ENCODE measurements at places on chromosomes 2 and 18.

DNA sequence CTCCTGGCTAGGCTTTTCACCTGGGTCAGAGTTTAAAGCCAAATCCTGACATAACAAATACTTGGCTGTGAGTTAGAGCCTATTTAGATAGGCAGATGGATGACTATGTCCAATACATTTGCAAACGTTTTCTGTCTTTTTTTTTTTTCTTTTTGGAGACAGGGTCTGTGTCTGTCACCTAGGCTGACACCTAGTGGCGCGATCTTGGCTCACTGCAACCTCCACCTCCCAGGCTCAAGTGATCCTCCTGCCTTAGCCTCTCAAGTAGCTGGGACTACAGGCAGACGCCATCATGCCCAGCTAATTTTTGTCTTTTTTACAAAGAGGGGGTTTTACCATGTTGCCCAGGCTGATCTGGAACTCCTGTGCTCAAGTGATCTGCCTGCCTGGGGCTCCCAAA, 124.8 kb downstream of the DYM start:
- no peak for DNase-seq

- DNase-seq = no peak
These were observed 89.3 kb upstream of the SMAD2 start for GRCh38 chr18:48019557-48020325.

DNA sequence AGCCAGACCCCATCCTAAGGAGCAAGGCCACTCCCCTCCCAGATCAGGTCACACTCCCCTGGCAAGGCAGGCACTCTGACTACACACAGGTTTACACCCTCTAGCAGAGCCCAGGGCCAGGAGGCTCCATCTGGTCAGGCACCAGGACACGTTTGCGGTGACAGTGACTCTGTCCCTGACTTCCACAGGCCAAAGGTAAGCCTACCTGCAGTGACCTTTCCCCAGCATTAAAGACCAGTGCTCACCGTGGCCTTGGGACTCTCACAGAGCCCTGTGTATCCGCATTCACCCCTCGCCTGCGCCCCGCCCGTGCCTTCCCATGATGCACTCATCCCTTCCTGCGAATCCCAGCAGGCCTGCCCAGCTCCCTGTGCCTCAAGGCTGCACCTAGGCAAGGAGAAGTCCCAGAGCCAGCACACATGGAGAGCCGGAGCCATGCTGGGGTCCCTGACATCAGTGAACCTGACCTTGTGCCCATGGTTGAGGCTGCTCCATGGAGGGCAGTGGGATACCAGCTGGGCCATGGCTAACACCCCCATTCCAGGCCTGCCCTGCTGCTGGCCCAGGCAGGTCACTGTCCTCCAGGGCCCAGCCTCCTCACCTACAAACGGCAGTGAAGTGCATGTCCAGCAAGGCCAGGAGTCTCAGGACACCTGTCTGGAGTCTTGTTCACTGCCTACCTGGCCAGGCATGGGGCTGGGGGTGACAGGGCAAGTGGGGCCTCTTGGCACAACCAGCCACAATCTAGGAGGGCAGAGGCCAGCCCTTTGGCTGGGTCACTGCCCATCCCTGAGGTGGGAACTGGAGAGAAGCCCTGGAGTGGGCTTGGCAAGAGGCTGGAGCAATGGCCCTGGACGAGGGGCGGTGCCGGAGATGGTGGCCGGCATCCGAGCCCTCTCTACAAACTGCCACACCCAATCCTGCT, 3.0 kb downstream of the NEURL3 start:
- DNase-seq = no peak

DNA sequence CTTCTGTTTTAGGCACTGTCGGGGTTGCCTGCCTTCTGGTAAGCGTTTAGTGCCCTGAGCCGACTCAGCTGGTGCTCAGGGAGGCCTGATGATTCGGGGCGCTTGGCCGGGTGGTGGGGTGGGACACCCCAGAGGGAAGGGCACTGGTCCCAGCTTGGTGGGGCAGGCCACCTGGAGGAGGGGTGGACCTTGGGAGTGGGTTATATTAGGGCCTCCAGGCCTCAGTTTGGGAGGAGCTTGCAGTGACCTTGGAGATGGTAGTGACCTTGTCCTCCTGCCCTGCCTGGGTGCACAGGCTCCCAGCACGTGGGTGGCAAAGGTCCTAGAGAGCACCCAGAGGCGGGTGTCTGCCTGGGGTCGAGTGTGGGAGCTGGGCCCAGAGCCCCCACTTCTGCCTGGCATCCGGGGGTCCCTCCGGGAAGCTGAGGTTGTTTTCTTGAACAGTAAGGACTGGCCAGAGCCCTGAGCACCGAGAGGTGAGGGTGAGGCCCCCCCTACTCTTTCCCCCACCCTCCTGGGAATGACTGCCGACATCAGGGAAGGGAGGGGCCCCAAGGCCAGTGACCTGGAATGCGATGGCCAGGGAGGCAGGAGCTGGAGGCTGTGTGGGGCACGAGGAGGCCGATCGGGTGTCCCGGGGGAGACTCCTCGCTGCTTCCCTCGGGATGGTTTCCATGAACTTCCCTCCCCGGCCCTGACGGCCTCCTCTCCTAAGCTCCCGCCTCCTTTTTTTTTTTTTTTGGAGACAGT, 61.3 kb downstream of the HPCAL1 start:
- no peak for DNase-seq

- DNase-seq = no peak
These were observed 23.0 kb upstream of the CEP68 start for GRCh38 chr2:65033178-65033577.

DNA sequence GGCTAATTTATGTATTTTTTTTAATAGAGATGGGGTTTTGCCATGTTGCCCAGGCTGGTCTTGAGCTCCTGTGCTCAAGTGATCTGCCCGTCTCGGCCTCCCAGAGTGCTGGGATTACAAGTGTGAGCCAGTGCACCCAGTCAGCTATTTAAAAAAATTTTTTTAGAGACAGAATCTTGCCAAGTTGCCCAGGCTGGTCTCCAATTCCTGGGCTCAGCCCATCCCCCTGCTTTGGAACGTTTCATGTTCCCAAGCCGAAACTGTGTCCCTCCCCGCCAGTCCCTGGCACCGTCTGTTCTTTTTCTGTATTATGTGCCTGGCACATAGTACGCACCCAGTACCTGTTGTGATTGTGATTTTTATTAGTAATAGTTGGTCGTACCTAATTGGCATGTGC, 63.1 kb upstream of the MGAT5 start:
- DNase-seq = no peak

DNA sequence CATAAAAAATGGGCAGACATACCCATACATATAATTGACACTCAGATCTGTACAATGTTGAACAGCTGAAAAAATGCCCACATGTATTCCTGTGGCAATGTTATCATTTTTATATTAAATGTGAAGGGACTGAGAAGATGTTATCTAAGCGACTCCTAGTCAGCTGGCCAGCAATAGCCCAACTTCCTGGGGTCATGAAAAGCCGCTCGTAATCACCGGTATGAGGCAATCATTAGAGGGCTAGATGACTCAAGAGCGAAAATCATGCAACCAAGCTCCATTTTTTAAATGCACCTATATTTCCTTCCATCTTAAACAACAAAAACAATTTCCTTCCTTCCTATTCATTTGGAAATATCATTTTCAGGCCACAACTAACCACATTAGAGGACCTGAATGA, 274.6 kb upstream of the CCDC68 start:
- DNase-seq = no peak

DNA sequence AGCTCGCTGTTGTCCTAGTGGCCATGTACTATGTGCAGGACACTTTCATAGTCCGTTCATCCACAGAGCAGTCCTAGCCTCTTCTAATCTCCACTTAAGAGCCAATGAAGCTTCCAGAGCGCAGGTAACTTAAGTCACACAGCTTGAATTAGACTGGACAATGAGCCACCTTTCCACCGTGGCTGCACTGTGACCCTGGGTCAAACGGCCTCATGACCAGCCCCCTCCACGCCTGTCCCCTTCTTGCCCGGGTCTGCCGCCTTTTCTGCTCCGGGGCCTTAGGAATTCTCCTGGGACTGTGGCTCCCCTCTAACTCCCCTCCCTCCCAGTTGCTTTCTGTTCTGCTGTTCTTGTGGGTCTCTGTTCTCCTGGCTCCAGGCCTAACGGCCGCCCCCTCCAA, 8.4 kb upstream of the PRKCE start:
- no peak for DNase-seq

GRCh38 chr2:132726155-132726554, 56.1 kb upstream of the LYPD1 start:
- no peak for DNase-seq

DNA sequence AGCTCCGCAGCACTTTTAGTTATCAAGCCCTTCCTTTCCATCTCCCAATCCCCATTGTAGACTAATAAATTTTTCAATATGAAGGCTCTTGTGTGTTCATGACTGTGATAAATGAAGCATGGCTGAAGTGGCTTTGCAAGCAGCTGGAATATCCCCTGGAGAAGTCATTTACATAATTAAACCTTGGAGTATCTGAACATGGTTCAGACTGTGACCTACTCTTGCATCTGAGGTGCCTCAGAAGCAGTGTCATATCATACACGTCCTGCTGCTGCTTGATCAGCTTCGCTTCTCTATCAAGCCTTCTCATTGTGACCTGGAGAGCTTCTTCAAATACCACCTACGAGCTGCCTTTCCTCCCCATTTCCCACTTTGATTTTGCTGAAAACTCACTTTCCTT, 48.4 kb upstream of the ZNF397 start:
- DNase-seq = no peak

GRCh38 chr2:151238527-151239487, 22.9 kb downstream of the RBM43 start:
- no peak for DNase-seq

DNA sequence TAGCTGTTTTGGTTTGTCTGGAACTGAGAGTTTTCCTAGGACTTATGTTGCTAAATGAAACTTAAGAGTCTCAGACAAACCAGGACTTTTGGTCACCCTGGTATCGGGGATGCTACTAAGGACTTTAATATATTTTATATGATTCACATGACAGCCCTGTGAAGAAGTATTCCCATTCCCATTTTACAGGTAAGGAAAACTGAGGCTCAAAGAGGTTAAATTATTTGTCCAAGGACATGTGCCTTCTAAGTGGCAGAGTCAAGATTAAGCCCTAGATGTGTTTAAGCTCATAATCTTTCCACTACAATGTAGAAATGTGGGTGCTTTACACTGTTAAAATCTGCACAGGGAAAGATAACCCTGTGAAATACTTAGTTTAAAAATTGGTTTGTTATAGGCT, 77.7 kb upstream of the ATP5MC3 start:
- no peak for DNase-seq

GRCh38 chr18:72986103-72986502, 118.3 kb upstream of the NETO1 start:
- DNase-seq = no peak

- DNase-seq = no peak
These were observed 816.0 kb upstream of the GYPC start for GRCh38 chr2:125839945-125840344.

DNA sequence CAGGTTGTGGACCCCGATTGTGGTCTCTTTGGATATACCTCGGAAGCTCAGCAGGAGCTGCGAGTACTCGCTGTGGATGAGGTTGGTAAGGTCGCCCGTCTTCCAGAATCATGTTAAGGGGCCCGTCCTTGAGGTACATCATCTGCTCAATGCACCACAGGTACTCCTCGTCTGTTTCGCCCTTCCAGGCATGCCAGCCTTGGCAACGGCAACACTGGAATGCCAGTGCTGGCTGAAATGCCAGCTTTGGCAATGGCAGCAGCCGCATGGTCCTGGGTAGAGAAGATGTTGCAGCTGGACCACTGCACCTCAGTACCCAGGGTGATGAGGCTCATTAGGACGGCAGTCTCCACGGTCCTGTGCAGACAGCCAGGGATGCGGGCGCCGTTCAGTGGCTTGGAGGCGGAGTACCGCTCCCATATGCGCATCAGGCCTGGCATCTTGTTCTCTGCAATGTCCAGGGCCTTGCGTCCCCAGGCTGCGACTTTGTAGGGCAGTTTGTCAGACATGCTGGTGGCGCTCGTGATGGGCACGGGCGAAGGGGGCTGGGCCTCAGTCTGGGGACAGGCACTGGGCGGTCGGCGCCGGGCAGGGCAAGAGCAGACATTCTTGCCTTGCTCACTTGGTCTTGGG, 122.2 kb upstream of the NXPH2 start:
- peak; percentile 77 for DNase-seq

GRCh38 chr2:239870863-239871262, 154.3 kb downstream of the NDUFA10 start:
- no peak for DNase-seq

- DNase-seq = no peak
These were observed 317.4 kb upstream of the UBE2E3 start for GRCh38 chr2:180662941-180663471.

DNA sequence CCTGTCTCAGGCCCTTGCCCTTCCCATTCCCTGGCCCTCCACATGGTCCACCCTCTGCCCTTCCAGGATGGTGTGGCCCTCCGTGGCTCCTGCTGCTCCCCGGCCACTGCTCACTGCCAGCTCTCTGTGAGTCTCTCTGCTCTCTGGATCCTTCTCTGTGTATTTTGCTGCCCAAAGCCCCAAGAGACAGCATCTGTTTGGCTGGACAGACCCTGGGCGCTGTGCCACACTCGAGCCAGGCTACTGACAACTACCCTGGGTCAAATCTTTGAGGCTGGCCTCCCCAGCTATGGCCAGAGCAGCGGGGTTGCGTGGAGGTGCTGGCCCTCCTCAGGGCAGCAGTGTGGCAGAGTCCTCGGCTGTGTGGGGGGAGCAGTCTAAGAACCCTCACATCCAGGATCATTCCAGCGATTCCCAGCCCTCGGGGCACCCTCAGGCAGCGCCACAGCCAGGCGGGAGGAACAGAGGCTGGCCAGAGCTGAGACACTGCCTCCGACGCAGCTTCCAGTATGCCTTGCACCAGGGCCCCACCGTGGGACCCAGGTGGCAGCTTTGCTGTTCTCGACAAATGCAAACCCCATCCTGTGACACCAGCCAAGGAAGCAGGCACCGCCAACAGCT, 139.4 kb upstream of the GLI2 start:
- peak; percentile 71 for DNase-seq

- no peak for DNase-seq
These were observed 5.1 kb upstream of the ADAM23 start for GRCh38 chr2:206438196-206438724.

DNA sequence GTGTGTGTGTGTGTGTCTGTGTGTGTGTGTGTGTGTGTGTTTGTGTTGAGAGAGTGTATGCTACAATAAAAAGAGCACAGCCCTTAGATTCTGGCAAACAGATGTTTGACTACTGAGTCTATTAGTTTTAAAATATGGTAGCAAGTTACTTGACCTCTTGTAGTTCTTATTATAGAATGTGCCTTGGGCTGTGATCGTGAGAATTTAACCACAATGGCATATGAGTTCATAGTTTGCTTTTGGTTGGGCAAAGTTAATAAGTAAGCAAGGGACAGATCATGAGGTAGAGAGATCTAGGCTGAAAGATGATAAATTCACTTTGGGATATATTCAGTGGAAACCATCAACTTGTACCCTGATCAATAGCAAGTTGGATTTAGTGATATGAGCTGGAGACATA, 334.3 kb upstream of the VWC2L start:
- no peak for DNase-seq

GRCh38 chr18:43934781-43935471, 657.6 kb upstream of the SYT4 start:
- DNase-seq = no peak

DNA sequence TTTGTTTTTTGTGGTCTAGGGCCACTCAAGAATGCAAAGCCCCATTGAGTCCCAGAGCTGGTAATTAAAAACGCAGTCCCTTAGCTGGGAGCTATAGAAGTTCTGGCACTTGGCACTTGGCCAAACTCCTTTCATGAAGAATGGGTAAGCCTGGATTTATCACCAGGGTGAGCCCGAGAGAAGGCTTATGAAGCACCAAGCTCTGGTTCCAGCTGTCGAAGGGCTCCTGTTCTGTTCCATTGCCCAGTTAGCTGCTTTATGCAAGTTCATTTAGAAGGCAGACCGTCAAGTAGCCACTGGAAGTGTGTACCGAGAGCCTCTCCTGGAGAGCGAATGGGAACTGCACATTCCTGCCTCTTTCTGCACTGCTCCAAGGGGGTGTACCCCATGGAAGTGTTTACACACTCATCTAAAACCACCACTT, 14.2 kb downstream of the ECEL1 start:
- peak; percentile 3 for DNase-seq

All from chondrocyte (in vitro differentiated cells).